ENCODE measurements at places on chromosomes 4 and X.

DNA sequence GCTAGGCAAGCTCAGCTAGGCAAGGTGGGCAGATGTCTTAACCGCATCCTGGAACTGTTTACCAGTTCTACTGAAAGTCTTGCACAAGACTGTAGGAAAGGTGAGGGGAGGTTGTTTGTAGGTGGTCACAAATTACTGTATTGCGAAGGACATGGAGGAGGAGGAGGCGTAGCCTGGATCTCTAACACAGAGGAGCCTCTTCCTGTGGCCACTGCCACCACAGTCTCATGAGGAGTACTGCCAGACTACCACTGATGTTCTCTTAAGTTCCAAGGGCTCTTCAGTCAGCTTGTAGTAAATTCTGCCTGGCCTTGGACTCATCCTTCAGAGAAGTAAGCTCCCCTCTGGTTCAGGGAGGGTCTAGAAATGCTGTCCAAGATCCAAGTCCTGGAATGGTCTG, 258.6 kb downstream of the FAT4 start:
- DNase-seq, result no peak

DNA sequence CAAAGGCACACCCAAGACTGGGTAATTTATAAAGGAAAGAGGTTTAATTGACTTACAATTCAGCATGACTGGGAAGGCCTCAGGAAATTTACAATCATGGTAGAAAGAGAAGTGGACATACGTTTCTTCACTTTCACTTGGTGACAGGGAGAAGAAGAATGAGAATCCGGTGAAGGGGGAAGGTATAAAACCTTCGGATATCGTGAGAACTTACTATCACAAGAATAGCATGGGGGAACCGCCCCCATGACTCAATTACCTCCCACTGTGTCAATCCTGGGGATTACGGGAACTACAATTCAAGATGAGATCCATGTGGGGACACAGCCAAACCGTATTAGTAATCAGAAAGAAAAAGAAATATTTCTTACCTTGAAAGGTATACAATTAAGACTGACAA, 782.9 kb upstream of the HS3ST1 start:
- DNase-seq, result no peak

DNA sequence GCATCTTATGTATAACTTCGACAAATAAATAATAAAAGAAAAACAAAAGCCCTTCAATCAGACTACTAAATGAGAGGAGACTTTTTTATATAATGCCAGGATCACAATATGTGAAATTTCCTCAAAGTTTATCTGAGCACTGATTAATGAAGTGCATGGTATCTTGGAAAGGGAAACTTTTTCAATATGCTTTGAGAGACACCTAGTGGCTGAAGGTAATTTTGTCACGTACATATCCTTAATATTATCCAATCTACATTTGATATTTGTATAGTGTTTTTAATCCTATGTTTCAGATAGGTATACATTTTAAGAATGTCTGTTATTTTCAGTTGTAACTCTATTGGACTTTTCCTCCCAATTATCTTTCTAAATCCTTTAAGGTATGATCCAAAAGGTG, 146.8 kb downstream of the KLHL4 start:
- DNase-seq, result peak; percentile 17

GRCh38 chr4:110678517-110679227, 55.8 kb upstream of the PITX2 start:
- DNase-seq, result no peak

DNA sequence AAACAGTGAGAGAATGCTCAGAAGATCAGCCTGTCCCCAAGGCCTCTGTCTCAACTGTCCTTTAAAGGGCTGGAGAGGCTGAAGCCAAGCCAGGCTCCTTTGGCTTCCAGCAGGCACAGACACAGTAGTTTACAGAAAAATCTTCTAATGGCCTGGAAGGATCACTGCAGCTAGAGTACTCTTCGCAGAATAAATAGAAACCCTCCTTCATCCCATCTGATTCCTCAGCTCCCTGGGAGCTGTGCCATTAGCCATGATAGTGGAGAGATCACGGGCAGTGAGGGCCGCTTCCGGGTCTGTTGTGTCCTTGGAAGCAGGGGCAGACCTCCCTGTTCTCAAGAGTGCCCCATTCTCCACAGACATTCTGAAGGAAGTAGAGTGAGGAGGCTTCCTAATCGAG, 63.1 kb downstream of the CCNI start:
- DNase-seq, result no peak

Measured in MV-4-11 (cell line).